CD14-positive monocyte (primary cell): ENCODE measurements at places on chromosomes 1 and 21.

GRCh38 chr1:203638950-203639349 lies 12.3 kb downstream of the ATP2B4 start:
- peak; percentile 81 for DNase-seq

DNA sequence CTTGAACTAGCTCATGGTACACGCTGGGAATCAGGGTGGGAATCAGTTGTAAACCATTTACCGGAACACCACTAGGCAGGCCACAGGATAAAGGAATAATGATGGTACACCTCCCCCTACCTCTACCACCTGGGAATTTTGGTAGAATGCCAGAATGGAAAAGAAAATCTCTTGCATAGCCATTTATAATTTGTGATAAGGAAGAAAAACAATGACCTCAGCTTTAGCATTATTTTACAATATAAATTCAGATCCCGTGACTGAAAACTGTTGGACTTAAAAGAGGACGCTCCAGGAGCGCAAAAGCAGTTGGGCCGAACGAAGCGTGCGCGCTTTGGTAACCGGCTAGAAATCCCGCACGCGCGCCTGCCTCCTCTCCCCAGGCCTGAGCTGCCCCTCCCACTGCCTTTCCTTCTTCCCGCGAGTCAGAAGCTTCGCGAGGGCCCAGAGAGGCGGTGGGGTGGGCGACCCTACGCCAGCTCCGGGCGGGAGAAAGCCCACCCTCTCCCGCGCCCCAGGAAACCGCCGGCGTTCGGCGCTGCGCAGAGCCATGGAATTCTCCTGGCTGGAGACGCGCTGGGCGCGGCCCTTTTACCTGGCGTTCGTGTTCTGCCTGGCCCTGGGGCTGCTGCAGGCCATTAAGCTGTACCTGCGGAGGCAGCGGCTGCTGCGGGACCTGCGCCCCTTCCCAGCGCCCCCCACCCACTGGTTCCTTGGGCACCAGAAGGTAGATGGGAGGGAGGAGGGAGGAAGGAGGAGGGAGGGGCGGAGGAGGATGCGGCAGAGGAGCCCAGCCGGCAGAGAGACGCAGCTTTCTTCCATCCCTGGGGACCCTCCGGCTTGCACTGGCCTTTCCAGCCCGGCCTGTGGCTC lies at the start of gene CYP4X1:
Gene CYP4X1, plus strand, starts transcription at position 402 of the 873 bp plus-strand sequence. Its CDS starts 149 bp downstream, at position 551.
- no peak for DNase-seq

- DNase-seq = no peak
Measured at GRCh38 chr1:226210571-226211176, 12.8 kb upstream of the MIXL1 start.

DNA sequence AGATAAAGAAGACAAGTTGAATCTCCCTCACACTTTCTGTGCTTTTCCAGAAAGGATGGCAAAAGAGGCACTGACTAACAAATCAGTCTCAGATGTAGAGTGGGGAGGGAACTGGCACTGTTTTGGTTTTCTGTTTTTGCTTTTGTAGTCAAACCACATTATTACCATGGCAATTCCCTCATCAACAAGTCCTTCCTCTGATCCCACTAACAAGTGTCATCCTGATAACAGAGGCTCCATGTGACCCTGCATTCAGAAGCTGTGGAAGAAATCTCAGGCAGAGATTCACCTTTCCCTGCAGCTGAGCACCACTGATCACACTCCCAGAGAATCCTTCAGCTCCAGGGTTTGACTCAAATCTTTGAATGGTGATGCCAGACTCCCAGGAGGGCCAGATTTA lies 203.4 kb downstream of the TNR start:
- no peak for DNase-seq

GRCh38 chr1:47725511-47725991 lies 271.6 kb downstream of the TRABD2B start:
- no peak for DNase-seq

- DNase-seq = no peak
Measured at GRCh38 chr1:228546541-228547463, 59.6 kb downstream of the RNF187 start.

- DNase-seq = no peak
Measured at GRCh38 chr1:92993581-92993980, 32.3 kb upstream of the DIPK1A start.

DNA sequence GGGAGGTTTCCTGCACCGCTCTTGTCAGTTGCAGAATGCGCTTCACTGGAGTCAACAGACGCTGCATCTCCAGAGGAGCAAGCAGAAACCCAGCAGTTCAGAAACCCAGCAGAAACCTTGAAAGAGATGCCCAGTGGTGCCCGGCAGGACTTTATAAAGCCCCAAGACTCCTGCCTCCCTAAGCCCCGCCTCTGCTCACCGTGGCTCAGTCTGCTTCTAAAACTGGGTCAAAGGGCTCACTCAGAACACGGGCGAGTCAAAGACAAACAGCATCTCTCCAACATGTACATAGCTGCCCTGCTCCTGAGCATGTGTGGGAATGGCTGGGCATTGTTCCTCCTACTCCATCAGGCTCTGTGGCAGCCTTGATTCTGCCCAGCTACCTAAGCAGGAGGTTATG lies at the start of gene HMGCS2:
Gene HMGCS2, minus strand, starts transcription at position 128 of the 400 bp plus-strand sequence. Its CDS starts 61 bp downstream, at position 67.
- DNase-seq = no peak

DNA sequence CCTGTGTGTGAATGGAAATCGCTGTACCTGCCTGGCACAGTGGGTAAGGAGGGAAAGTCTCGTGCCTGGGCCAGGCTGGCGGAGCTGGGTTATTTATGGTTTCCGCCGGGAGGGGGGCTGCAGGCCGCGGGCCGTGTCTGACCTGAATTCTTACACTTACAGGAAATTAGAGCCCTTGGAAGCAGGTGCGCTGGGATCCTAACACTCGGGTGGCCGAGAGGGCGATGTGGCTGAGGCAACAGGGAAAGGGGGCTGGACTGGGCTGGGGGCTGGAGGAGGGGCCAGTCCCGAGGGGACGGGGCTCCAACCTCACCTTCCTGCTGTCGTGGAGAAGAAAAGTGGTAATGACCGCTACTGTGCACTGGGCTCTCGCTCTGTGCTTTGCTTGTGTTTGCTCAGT lies 109.4 kb upstream of the WNT4 start:
- no peak for DNase-seq

GRCh38 chr21:43752758-43753438 lies 23.2 kb downstream of the CSTB start:
- no peak for DNase-seq

GRCh38 chr1:3611170-3612019 lies at the start of gene MEGF6:
Gene MEGF6, minus strand, starts transcription at chr1:3611508. Its CDS starts 240 bp downstream, at chr1:3611268.
- DNase-seq = no peak

GRCh38 chr1:50637460-50637859 lies 214.2 kb upstream of the DMRTA2 start:
- DNase-seq = no peak

- DNase-seq = no peak
Measured at GRCh38 chr1:187313115-187313514, 484.4 kb downstream of the PLA2G4A start.

GRCh38 chr1:4428711-4429110 lies 225.7 kb upstream of the AJAP1 start:
- no peak for DNase-seq

GRCh38 chr21:31088474-31088751 lies 50.1 kb upstream of the KRTAP19-8 start:
- no peak for DNase-seq

DNA sequence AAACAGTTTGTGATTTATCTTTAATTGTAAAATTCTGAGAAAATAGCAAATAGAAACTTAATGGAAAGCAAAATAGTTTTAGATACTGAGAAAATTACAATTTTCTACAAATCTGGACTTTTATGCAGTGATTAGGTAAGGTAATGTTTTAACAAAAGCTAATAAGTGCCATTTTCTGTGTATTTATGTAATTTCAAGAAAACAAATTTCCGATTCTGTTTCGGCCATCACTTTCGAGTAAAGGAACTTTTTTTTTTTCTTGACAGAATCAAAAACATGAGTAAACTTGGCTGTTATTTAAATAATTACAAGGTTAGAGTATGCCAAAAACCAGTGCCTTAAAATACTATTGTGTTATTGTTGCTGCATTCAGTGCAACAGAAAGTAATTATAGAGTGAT lies 280.4 kb upstream of the C1orf105 start:
- no peak for DNase-seq

DNA sequence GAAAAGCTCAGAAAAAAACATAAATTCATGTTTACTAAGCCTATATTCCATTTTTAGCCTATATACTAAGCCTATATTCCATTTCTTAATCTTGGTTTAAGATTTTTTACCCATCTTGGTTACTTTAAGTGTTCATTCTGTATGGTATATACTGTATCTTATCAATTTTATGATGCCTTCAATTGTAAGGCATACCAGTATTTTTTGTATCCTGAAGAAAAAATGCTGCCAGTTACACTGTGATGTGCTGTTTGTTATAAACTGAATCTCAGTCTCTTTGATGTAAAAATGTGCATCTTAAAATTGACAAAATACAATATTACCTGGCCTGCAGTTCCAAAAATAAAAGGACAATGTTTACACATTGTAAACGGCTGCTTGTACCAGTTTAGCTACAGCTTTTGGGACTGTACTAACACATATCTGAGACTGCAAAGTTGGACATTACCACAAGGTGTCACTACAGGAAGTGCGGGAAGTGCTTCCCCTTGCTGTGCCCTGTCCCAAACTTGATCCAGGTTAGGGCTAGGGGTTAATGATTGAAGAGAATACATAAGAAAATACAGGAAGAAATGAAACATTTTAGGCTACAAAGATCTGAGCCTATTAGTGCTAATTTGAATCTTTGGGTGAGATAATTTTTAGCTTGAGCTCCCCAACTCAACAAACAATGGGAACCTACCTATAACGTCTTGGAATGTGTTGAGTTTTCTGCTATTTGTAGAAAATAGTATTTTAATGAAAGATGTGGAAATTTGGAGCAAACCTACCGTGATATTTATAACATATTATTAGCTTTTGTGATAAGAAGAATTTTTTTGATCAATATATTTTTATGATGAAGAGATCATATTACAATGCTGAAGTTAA lies 108.9 kb downstream of the LBR start:
- DNase-seq = peak; percentile 13

DNA sequence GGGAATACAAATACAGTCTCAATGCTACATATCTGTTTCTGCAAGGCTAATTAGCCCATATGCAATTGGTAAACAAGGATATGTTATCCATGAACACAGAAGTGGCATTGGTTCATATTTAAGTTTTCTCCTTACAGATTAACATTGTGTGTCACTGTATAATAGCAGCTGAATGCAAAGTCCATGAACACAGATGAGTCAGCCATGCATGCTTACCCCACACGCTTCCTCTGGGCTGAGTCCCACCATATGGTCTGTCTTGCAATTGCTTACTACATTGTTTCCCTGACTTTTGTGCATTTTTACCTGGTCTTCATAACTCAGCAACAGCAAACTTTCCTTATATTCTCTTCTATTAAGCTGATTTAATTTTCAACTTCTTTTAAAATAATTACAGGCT lies 41.5 kb upstream of the TSNAX start:
- DNase-seq = no peak

- DNase-seq = no peak
Measured at GRCh38 chr1:199724049-199724448, 303.5 kb upstream of the NR5A2 start.

GRCh38 chr1:218480137-218480536 lies 135.0 kb downstream of the TGFB2 start:
- no peak for DNase-seq

DNA sequence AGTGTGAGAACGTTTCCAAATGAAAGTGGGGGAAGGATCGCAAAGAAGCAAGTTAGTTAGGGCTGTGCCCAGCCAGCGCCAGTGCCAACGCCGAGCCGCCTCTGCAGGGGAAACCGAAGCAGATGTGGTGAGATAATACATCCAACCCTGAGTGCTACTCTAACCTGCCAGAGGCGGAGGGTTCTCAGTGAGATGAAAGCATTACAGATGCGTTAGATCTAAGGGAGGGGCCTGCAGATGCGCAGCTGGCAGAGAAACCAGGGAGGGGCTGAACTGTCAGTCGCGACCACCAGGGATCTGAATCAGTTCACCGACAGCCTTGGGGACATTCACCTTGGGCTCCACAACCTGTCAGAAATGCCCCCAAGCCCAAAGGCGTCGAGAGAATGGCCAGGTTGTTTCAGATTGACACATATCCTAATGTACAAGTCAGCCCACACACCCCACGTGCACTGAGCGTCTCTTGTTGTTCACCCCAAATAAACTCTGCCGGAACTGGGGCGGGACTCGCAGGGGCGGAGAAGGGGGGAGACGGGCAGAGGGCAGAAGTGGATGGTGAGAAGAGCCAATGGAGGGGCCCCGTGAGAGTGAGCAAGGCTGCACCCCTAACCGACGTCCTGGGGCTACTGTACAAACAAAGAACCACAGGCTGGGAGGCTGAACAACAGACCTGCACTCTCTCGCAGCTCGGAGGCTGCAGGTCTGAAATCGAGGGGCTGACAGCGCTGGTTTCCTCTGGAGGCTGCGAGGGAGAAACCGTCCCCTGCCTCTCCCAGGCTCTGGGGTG lies 8.7 kb upstream of the UMODL1 start:
- peak; percentile 64 for DNase-seq

DNA sequence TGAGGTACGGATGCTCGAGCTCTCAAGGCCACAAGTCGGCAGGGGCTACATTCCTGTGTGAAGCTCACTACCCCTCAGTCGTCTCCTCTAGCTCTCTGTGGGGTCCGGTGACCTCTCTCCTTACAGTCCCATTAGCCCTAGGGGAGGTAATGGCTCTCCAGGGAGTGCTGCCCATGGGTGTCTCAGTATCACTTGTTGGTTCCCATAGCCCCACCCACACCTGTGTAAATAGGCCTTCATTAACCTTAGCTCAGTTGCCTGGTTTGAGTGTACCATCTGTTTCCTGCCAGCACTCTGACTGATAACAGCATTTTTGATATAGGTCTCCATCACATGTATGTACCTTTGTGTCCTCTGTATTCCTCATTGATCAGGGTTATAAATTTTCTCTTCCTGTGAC lies 133.2 kb upstream of the KCNJ15 start:
- no peak for DNase-seq

DNA sequence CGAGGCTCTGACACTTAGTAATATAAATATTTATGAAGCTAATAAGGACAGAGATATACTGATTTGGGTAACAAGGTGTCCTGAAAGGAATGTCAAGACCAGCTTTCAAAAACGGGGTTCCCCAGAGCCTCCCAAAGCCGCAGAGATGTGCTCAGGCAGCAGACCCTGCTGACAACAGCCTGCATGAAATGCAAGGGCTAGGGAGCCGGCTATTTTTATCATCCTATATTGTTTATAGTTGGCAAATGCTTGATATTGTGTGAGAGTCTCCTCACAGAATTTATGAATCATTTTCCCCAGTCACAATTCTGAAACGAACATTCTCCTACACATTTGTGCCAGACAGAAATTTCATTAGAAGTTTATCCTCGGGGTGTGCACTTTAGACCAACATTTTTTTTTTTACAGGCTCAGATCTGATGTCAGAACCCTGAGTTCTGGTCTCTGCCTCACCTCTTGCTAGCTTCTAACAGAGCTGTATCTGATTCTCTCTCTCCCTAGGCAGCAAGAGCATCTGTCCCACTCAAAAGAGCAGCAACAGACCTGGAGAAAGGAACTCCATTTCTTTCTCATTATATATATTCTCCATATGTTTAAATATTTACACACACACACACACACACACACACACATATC lies 302.3 kb upstream of the PLD5 start:
- no peak for DNase-seq
